ENCODE measurements at places on chromosomes 1 and 21. TPM values are rescaled to one million over a fixed set of nuclear protein-coding genes. Genes with fewer than 3 reads are reported as not detected.

ETV3 gene
- 14.5 TPM for total RNA-seq

POGZ gene
- 21.7 TPM for total RNA-seq

SYTL1 gene
- total RNA-seq, result 0.63 TPM

TNNI3K gene
- not detected for total RNA-seq

GUCA2B gene
- total RNA-seq, result 0.37 TPM

TEX38 gene
- total RNA-seq, result not detected

DDAH1 gene
- 7.1 TPM for total RNA-seq

ACKR1 gene
- not detected for total RNA-seq

ATP1A4 gene
- total RNA-seq, result not detected

OPRD1 gene
- total RNA-seq, result 0.07 TPM

GBP5 gene
- total RNA-seq, result not detected

FUBP1 gene
- 98.7 TPM for total RNA-seq

PGLYRP4 gene
- not detected for total RNA-seq

ATAD3A gene
- 35.9 TPM for total RNA-seq

APCS gene
- not detected for total RNA-seq

ATP5PF gene
- total RNA-seq, result 209 TPM

PADI1 gene
- 1.1 TPM for total RNA-seq

DAP3 gene
- total RNA-seq, result 108 TPM

TRIM45 gene
- total RNA-seq, result 1.6 TPM

TMCC2 gene
- total RNA-seq, result 1.4 TPM

Measured in A549 treated with AZD2906 at 1 μM for 4 hours (cell line).